Umbilical cord (tissue), 2 donors: ENCODE measurements at places on chromosomes 11 and 22.
A peak's percentile ranks its signal among the peaks of the same experiment; 100 is the strongest.

DNA sequence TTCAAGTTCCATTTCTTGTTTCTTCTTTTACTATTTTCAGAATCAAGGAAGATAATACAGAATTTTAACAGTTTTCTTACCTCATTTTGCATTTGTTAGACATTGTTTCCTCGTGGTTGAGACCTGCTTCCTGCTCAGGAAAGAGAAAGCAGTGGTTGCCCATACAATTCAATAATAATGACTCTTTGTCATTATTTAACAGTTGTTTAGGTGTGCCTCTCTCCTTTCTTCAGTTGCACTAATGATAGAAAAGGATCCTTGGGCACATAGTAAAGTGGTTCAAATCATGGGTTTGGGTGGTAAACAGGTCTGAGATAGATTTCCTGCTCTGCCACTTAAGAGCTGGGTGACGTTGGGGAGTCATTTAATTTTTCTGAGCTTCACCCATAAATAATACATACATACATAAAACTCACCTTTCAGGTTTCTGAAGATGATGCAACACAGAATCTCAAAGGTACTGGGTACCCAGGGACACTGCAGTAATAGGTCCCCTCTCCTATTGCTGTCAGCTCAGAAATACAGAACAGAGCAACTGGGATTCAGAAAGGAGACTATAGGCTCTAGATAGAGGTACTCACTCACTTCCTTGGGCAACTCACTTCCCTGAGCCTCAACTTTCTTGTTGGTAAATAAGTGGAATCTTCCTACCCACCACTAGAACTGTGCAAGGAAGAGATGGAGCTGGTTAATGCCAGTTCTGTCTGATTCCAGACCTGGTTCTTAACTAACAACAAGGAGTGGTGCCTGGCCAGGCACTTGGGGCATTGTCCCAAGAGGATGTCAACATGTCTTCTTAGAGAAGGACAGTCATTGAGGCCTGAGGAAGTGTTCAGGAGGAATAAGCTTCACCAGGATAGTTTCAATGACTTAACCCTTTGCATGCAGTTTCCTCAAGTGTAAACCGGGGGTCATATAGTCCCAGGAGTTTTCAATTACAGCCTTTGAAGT is 34.9 kb downstream of the CD44 start:
- peak; percentile 35 for DNase-seq

DNA sequence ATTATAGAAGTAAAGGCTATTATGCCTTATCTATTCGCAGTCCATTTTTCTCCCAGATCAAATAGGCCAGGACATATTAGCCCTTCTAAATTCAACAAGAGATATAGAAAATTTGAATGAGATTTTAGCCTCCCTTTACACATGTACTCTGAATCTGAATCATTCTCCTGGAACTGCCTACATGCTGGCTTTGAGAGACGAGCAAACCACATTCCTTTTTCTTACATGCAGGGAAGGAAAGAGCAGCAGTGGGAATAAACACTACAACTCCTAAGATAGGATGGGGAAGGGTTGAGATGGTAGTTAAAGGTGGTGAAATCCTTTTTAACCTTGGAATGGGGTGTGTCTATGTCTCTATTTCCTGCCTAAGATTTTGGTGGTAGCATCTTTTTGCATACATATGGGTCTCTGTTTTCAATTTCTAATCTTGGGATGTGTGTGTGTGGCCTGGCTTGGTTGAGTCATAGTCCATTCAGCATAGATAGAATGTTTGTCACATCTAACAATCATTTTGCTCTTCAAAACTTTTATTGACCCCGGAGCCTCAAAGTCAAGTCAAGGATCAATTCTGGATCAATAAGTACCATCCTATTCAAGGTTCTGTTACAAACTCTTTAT is 11.1 kb upstream of the OOSP2 start:
- DNase-seq = peak; percentile 14

GRCh38 chr11:46107408-46107718 is 13.9 kb downstream of the PHF21A start:
- no peak for DNase-seq

DNA sequence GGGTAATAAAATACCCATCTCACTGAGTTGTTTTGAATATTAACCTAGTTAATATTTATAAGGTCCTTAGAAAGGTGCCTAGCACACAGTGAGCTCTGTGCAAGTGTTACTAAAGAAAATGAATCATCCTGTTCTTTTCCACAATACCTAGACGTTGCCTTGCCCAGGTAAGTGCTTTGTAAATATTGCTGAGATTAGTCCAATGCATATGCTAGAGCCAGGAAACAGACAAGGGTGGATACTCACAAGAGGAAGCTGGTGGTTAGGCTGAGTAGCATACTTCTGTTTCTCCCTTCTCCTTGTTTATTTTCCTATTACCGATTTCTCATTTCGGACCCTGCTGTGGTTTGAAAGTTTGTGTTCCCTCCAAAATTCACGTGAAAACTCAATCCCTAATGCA is 58.1 kb upstream of the BARX2 start:
- DNase-seq = no peak

- DNase-seq = no peak
These were observed 36.2 kb upstream of the TTC36 start for GRCh38 chr11:118491041-118491440.

- DNase-seq = no peak
These were observed 8.4 kb downstream of the BEST1 start for GRCh38 chr11:61958590-61958989.

GRCh38 chr11:11504071-11504470 is 117.7 kb downstream of the GALNT18 start:
- no peak for DNase-seq

DNA sequence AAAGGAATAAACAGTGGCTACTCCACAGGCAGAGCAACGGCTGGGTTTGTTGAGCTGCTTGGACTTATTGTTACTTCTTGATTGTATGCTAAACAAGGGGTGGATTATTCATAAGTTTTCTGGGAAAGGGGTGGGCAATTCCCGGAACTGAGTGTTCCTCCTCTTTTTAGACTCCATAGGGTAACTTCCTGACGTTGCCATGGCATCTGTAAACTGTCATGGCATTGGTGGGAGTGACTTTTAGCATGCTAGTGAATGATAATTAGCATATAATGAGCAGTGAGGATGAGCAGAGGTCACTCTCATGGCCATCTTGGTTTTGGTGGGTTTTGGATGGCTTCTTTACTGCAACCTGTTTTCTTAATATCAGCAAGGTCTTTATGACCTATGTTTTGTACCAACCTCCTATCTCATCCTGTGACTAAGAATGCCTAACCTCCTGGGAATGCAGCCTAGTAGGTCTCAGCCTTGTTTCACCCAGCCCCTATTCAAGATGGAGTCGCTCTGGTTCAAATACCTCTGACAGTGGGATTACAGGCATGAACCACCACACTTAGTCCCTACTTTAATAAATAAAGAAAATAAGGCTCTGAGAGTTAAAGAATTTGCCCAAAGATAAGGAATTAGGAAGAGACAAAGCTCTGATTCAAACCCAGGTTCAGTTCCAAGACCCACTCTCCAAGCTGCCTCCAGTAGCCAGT is 65.6 kb upstream of the CLMP start:
- no peak for DNase-seq

DNA sequence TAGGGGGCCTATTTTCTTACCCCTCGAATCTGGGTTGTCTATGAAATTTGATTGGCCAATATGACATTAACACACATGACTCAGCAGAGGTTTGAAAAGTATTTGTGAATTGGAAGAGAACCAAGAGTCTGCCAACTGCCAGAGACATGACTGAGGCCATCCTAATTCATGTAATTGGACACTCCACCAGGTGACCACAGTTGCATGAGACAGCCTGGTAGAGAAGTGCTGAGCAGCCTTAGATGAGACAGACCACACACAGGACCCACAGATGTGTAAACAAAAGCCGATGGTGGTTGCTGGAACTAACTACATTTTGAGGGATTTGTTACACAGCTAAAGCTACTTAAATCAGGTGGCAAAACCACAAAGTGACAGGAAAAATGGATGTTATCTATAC is 855 bp upstream of the MS4A5 start:
- no peak for DNase-seq

DNA sequence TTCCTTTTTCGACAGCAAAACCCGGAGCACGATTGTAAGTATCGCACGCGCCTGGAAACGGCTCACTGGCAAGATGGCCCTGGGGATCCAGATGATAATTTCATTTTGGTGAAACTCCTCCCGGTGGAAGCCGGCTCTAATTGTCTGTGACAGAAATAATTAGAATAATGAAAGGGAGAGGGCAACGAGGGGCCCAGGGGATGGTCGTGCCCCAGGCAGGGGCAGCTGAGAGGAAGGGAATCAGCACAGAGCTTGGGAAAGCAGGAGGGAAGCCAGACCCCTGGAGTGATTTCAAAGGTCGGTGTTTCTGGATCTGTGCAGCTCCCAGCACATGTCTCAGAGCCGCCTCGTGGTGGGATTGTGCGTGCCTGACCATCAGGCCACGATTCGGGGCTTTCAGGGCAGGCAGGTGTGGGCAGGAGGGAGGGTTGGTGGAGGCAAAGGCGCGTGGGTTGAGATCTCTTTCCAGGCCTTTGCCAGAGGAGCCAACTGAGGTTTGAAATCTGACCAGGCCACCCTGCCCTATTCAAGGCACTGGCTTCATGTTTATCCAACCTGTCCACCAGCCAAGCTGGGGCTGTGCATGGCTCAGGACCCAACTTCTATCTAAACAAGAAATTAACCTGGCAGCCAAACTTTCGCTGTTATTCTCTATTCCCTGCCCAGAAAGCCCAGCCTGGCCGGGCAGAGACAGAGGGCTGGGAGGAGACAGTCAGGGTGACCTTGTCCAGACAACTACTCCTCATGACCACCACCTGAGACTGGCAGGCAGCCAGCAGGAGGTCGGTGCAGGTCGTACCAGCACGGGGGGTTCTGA is 27.8 kb downstream of the ANO1 start:
- no peak for DNase-seq

GRCh38 chr11:130737866-130738431 is 178.3 kb downstream of the SNX19 start:
- DNase-seq = peak; percentile 85

DNA sequence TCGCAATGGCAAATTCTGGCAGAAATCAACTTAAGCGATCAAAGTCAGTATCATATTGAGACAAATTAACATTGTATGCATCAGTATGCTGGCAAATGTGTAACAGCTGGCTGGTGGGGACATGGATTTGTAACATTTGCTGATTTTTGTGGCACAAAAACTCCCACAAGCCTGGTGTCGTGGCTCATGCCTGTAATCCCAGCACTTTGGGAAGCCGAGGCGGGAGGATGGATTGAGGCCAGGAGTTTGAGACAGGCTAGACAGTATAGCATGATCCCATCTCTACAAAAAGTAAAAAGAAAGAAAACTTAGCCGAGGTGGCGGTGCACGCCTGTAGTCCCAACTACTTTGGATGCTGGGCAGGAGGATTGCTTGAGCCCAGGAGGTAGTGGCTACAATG is 17.6 kb upstream of the HDHD5 start:
- no peak for DNase-seq
